CD4-positive, alpha-beta T cell treated with Interferon gamma for 1 hour (primary cell): ENCODE measurements at places on chromosomes 12 and 14.

- no peak for DNase-seq
Observed at GRCh38 chr14:23864259-23864658, 89.3 kb upstream of the DHRS4 start.

GRCh38 chr14:42002141-42002540 is 395.5 kb downstream of the LRFN5 start:
- DNase-seq, result no peak

- DNase-seq, result peak; percentile 68
Observed at GRCh38 chr12:47758834-47759690, at the start of gene RAPGEF3. RAPGEF3 (minus strand) TSS chr12:47758880; CDS start chr12:47758556, 324 bp downstream.

DNA sequence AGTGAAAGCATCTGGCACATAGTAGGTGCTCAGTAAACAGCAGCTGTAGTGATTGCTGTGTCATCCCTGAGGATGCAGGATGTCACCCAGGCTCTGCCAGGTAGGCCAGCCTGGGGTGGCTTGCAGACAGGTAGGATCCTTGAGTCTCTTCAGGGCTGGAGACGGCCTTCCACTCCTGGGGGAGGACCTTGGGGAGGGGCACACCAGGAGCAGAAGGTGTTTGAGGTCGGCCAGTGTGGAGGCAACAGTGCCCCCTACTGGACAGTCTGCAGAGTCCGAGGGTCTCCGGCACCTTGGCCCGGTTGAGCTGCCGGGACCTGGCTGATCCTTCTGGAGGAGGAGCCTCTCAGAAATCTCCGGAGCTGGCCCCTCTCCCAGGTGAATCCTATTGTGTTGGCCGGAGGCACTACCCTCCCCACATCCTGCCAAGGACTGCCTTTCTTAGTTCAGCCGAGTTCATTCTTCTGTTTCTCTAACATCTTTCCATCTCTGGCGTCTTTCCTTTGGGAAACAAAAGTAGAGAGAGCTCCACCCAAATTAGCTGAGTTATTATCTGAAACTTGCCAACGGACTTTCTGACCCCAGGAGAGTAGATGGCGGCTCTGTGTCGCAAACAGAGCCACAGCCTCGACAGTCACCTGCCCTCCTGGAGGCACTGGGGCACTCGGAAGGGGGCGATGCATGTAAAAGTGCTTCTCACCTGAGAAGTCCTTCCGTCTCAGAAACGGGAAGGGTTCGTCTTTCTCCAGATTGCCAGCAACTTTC is 41.8 kb upstream of the CLMN start:
- DNase-seq, result peak; percentile 37

GRCh38 chr14:77103951-77104350 is 5.9 kb downstream of the CIPC start:
- no peak for DNase-seq

DNA sequence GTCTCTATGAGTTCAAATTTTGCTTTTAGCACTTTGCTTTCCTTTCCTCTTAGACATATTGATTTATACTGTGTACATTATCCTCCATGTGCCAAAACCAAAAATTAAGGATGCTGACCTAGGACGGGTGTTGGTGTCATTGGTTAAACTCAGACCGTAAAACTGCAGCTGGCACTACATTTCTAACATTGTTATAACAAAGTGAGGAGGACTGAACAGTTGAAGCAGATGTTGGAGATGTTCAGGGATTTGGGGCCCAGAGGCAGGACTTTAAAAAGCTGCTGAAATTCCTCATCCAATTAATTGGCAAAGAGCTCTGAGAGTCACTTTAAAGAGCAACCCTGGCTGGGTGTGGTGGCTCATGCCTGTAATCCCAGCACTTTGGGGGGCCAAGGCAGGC is 72.4 kb downstream of the TMTC1 start:
- no peak for DNase-seq

GRCh38 chr12:121295116-121295745 is 1.3 kb downstream of the CAMKK2 start:
- DNase-seq, result no peak

- DNase-seq, result peak; percentile 33
Observed at GRCh38 chr12:66279123-66279712, 23.1 kb upstream of the HELB start.

DNA sequence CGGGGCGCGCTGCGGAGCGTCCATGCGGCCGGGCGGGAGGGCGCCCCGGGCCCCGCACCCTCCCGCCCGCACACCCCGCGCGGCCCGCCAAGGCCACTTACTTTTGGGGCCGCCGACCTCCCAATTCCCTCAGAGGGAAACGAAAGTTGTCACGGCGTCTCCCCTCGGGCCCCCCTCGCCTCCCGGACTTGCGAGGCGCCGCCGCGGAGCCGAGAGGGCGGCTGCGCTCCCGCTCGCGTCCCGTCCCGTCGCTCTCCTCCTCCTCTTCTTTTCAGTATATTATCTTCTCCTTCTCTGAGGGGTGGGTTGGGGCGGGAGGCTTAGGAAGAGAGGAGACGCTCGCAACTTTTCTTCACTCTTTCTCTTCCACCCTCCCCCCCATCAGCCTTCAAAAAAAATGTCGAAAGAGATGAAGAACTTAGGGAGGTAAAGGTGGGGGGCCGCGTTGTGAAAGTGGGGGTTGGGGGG is 613 bp downstream of the DUSP16 start:
- peak; percentile 30 for DNase-seq

GRCh38 chr14:39451811-39452210 is 19.6 kb upstream of the FBXO33 start:
- DNase-seq, result no peak

GRCh38 chr14:99422228-99423010 is 58.2 kb downstream of the SETD3 start:
- no peak for DNase-seq

DNA sequence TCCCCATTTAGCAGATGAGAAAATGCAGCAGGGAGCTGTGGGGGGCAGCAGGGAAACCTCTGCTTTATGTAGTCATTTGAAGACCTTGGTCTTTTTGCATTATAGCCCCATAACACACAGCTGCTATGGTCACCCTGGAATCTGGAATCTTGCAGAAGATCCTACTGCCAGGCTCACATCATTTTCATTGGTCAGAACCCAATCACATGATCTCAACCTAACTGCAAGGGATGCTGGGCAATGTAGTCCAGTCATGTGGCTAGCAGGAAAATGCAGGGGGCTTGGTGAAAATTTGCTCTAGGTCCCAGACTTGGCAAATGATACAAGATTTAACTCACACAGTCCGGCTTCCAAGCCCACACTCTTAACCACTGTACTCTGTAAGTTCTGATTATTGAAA is 1028.7 kb downstream of the AACS start:
- no peak for DNase-seq

- DNase-seq, result no peak
Observed at GRCh38 chr12:124653169-124653931, 85.9 kb upstream of the NCOR2 start.

DNA sequence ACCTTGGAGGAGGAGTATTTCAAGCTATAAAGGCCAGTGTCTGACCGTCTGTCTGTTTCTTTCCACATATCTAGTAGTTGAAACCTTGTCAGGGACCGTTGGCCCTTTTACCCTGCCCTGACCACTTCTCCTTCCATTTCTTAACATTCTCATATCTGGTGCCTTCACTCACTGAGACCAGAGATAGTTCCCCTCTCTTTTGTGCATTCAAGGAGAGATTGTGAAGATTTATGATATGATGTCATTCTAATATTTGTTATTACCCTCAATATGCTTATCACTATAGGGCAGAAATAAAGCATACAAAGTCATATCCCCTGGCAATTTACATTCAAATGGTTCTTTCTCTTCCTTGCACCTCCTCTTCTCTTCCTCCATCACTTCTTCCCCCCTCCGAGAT is 83.3 kb downstream of the PLXNC1 start:
- DNase-seq, result no peak

GRCh38 chr12:89101440-89101839 is 250.9 kb downstream of the DUSP6 start:
- DNase-seq, result no peak

GRCh38 chr14:59849411-59850130 is 21.0 kb downstream of the RTN1 start:
- peak; percentile 8 for DNase-seq

GRCh38 chr12:32343496-32343895 is 55.9 kb upstream of the FGD4 start:
- no peak for DNase-seq

DNA sequence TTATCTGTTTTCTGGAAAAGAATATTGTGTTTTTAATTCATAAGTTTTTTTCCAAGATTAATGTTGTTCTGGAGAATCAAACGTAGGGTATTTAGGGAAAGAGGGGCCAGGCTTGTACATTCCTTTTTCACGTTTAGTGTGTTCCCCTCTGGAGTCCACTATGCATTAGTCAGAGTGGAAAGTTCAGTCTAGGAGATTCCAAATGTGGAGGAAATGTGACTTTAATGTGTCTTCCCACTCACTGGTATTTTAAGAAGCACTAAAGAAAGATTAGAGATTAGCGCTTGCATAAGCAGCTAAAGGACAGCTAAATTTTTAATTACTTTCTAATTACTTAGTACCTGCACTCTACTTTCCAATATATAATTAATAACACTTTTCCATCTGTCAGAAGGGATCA is 4.4 kb upstream of the PDE6H start:
- DNase-seq, result no peak

DNA sequence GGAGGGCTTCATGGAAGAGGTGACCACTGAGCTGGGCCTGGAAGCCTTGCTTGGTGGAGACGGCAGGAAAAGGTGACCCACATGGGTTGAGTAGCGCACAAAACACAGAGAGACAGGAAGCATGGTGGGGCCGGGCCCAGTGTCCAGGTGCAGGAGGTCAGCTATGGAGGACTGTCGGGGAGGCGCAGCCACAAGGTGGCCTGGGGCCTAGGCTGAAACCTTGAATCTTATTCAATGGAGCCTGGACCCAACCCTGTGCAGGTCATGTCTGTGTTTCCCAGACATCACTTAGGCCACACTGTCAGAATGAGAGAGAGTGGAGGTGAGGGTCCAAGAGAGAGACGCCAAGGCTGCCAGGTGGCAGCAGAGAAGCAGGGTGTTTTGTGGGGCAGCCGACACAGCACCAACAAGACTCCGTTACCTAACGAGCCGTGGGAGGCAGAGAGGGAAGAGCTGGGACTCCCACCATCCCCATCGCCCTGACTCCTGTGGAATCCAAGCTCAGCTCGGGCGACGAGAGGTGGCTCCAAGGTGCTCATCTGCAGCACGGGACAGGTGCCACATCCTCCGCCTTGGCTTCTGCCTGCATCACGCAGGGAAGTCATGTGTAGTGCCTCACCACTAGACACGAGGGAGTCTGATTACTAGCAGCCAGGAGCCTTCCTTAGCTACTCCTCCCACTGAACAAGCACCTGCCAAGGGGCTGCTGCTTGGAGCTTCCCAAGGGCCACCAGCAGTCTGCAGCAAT is 38.7 kb downstream of the DEGS2 start:
- no peak for DNase-seq

- no peak for DNase-seq
Observed at GRCh38 chr14:94646481-94646880, 34.3 kb downstream of the SERPINA3 start.

GRCh38 chr12:14278294-14278953 is 87.1 kb upstream of the ATF7IP start:
- DNase-seq, result no peak
